ENCODE measurements at places on chromosomes 6 and 20.

DNA sequence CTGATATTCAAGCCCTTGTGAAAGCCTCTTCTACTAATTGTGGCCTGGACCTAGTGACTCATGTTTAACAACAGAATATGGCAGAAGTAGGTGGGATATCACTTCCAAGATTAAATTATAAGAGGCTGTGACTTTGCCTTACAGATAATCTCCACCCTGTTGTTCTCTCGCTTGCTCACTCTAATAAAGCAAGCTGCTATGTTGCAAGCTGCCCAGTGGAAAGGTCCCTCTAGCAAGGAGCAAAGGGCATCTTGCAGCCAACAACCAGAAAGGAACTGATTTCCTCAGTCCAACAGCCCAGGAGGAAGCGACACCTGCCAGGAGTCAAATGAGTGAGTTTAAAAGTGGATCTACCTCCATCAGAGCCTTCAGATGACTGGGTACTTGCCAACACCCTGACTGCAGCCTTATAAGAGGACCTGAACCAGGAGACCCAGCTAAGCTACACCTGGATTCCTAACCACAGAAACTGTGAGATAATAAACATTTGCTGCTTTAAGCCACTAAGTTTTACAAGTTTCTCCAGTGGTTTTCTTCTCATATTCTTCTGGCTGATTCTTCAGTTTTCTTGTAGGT, 112.6 kb downstream of the FRK start:
- DNase-seq: no peak

DNA sequence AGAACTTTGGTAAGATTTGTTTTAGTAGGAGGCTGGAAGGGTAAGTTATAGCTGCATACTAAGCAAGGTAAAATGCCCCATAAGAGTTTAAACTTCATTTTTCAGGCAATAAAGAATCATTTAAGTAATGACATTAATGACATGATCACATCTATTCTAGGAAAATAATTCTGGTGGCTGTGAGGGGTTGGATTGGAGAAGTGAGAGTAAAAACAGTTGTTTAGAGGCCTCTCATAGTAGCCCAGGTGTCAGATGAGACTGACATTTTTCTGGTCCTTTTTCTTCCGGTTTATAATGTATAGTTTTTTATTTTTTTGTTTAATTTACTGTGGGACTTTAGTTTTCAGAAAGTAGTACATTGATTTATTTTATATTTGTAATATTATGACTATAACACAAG, 40.8 kb downstream of the ITCH start:
- DNase-seq: no peak

DNA sequence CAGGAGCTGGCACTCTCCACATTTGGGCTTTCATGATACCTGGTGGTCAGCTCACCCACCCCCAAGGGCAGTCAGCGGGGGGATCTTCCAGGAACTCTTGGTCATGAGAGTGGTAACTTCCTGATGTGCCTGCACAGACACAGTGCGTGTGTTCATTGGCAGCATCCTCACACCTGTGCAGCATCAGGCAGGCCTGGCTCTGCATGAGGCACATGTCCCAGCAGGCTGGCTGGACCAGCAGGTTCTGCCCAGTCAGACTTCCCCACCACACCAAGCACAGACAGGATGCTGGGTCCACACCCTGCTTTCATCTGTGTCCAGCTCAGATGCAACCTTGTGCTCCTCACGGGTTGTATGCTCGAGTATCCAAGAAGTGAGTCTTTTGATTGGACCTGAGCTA, 15.7 kb upstream of the UNC93A start:
- DNase-seq: no peak

DNA sequence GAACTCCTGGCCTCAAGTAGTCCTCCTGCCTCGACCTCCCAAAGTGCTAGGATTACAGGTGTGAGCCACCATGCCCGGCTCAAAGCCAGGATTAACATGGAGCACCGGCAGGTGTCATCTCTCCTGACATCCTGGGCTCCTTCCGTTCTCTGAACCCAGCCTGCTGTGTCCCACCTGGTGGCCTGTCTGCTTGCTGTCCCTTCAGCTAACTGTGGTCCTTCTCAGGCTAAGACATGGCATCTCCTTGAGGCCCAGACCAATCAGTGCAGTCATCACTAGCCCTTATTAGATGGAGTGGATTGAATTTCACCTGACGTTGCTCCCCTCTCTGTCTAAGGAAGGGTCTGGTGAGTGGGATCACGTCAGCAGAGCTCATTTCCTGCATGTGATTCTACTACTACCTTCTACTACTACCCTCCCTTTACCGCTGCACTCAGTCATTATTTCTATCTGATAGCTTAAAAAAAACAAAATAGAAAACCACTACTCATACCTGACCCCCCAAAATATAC, 28.0 kb upstream of the SYNJ2 start:
- no peak for DNase-seq

GRCh38 chr20:34222208-34222607, 19.0 kb upstream of the ASIP start:
- no peak for DNase-seq

GRCh38 chr6:82766476-82766875, 299.2 kb downstream of the UBE3D start:
- no peak for DNase-seq

DNA sequence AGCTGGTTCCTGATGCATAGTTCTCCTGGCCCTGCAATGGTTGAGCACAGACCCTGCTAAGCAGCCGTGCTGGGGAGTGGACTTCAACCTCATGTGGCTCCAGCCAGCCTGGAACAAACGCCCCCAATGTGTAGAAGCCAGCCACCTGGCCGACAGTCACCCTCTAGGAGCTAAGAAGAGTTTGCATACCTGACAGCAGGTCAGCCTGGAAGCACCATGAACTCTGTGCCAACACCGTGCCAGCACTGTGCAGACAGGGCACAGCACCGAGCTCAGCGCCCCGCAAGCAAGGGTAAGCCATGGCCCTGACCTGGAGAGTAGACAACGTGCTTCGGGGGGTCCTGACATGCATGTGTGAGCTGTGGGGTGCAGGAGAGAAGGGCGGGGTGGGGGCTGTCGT, 356.3 kb downstream of the ZFAND3 start:
- no peak for DNase-seq

- no peak for DNase-seq
Observed at GRCh38 chr6:85143676-85144075, 306.2 kb upstream of the NT5E start.

GRCh38 chr6:99662616-99663015, 56.0 kb downstream of the PRDM13 start:
- no peak for DNase-seq

Measured in stimulated activated CD4-positive, alpha-beta T cell treated with anti-CD3 and anti-CD28 coated beads, Interleukin-15, amount 100 ng/mL, for 1 hour (primary cell).